ENCODE measurements at places on chromosomes 12 and 14.

GRCh38 chr12:121570467-121571283 is 10.1 kb downstream of the KDM2B start:
- no peak for DNase-seq

DNA sequence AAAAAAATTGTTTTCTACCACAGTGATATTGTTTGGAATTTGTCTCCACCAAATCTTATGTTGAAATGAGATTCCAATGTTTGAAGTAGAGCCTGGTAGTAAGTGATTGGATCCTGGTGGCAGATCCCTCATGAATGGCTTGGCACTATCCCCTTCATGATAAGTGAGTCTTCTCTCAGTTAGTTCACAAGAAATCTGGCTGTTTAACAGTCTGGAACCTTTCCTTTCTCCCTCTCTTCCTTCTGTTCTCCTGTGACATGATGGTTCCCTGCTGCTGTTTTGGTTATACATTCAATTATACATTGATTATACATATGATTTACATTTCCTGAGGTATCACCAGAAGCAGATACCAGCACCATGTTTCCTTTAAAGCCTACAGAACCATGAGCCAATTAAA is 442.2 kb downstream of the SLC6A15 start:
- no peak for DNase-seq

DNA sequence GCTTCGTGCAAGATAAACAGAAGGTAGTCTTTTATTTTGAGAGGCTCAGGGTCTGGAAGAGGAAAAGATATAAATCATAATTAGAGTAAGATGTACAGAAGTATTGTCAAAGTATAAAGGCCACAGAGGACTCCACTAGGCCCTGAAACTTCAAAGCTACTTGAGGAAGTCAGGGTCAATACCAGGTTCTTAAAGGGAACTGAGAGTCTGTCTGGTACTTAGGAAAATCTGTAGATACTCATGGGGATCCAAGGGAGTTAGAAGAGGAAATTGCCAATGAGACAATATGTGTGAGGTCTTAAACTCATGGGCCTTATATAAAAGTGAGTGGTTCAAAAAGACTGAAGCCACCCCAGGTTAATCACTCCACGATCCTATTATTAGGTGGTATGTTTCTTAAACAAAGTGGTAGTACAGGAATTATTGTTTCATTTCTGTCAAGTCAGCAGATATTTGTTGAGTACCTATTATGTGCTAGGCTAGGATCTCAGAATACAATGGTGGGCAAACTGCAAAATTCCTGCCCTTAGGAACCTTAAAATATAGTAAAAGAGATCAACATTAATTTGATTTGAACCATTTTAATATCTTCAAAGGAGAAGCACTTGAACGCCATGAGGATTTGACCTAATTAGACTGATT is 314.6 kb downstream of the ADAMTS20 start:
- no peak for DNase-seq

GRCh38 chr12:72075401-72075800 is 136.8 kb downstream of the TPH2 start:
- no peak for DNase-seq

- DNase-seq: no peak
Measured at GRCh38 chr14:76950055-76951020, 78.2 kb downstream of the IRF2BPL start.

GRCh38 chr12:115227137-115227615 is 543.2 kb upstream of the TBX3 start:
- DNase-seq: no peak

DNA sequence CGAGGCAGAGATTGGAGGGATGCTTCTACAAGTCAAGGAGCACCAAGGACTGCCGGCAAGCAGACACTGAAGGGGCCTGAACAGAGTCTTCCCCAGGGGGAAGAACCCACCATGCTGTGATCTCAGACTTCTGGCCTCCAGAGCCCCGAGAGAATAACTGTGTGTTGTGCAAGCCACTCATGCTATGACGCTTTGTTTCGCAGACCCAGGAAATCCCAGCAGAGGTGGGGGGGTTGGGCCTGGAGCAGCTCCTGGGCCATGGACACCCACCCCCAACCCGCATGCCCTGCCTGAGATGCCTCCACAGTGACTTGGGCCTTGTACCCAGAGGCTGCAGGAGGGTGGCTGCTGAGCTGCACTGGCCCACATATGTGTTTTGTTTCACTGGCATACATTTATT is 31.2 kb downstream of the ARL6IP4 start:
- no peak for DNase-seq

DNA sequence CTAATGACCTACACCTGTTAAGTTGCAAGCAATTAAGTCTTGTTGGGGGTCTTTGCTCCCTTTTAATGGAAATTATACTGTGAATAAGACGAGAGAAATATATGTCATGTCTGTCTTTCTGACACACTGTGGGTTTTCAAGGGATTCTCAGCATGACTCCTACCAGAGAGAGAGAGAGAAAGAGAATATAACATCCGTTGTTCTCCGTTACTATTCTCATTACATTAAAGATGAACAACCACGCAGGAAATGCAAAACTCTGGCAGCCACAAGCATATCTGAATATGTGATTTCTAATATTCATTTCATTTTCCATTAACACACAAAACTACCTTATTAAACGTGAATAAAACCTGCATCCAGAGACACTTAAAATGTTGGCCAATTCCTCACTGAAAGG is 67.3 kb upstream of the EGLN3 start:
- DNase-seq: no peak

- DNase-seq: no peak
Measured at GRCh38 chr12:52004042-52004648, 2.6 kb upstream of the TAMALIN start.

DNA sequence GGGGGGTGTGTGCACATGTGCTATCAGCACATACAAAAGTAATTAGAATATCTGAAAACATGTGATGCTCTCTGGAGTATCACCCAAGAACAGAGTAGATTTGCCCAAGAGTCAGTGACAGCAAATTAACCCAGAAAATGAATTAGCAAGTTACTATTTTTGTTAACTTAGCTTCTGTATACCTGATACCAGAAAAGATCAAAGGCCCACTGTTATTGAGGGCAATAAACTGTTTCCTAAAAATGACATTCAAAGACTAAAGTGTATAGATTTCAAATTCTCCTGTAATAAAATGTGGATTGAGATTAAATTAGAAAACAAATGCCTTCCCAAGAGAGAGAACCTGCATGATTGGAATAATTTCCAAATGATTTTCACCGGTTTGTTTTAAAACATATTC is 184.7 kb downstream of the MED13L start:
- no peak for DNase-seq

DNA sequence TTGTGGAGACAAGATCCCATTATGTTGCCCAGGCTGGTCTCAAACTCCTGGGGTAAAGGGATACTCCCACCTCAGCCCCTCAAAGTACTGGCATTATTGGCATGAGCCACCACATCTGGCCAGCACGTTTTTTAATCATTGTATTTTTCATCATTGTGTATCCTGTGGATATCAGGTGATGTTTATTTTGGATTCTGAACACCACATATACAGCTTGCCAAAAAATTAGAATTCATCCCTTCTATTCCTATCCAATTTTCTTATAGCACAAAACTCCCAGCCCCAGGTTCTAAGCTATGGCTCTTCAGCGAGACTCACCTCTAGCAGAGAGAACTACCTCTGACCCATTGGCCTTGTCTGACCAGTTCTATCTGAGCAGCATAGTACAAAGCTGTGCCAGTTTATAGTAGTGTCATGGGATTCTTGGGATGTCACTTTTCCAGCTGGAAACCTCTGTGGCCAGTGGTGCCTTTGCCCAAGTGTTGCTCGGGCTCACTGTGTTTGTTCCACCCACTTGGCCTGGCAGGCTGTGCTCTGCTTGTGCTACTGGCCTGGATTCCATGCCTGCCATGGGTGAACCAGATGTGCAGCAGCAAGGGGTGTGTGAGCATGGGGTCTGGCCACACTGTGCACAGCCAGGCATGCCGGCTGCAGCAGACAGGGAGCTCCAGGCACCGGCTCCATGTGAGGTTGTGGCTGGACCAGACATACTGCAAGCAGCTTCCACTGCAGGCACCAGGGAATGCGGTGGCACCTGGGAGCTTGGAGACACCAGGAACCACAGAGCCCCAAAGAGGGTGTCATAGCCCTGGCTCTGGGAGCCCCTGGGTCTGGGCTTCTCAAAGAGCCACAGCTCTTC is 37.2 kb downstream of the TIMELESS start:
- no peak for DNase-seq

GRCh38 chr12:83841620-83842019 is 1071.0 kb downstream of the SLC6A15 start:
- no peak for DNase-seq

DNA sequence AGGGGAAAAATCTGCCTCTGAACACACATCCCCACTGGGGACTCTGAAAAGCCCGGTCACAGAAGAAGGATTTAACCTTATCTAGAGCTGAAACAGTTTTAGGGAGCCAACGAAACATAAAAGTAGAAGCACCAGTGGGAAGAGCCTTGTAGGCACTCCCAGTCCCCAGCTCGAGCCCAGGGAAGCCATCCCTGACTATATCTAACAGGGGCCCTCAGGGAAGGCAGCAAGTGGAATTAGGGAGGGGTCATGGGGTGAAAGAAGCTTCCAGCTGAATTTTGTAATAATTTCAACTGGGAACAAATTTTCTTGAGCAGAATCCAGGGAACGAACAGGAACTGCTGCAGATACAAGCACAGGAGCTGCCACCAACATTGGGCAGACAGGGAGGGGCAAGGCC is 127.8 kb downstream of the BMP4 start:
- DNase-seq: no peak

GRCh38 chr12:67735868-67736267 is 87.3 kb downstream of the DYRK2 start:
- no peak for DNase-seq

DNA sequence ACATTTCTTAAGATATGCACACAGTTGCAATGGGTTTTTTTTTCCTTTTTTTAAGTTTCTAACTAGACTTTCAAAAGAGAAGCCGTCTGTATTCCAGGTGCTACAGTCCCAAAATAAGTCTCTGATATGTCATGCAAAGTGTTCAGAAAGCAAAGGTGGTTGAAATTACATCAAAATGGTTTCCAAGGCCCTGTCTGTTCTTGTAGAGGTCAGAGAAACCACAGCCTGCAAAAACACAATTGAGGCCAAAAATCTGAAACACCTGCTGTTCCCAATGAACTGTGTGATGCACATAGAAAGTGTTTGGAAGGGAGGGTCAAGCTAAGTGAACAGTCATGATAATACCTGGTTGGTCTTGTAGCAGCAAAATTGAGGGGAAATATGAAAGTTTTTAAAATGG is 91.0 kb downstream of the VRK1 start:
- no peak for DNase-seq

- DNase-seq: no peak
Measured at GRCh38 chr14:91311284-91311662, 66.8 kb upstream of the GPR68 start.

DNA sequence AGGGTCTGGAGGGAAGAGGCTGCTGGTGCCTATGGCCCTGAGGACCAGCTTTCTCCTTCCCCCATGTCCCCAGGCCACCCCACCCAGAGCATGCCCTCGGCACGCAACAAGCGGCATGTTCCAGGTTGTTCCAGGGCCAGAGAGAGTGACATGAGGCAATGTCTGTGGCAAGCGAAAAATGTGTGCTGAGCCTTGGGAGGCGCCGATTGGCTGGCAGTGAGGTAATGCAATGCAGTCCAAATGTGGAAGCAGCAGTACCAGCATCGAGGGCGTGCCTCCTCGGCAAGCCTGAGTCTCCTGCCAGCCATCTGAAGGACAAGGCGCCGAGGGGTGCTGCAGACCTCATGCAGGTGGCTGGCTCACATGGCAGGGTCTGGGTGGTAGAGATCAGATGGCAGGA is 423.8 kb downstream of the NRXN3 start:
- no peak for DNase-seq

DNA sequence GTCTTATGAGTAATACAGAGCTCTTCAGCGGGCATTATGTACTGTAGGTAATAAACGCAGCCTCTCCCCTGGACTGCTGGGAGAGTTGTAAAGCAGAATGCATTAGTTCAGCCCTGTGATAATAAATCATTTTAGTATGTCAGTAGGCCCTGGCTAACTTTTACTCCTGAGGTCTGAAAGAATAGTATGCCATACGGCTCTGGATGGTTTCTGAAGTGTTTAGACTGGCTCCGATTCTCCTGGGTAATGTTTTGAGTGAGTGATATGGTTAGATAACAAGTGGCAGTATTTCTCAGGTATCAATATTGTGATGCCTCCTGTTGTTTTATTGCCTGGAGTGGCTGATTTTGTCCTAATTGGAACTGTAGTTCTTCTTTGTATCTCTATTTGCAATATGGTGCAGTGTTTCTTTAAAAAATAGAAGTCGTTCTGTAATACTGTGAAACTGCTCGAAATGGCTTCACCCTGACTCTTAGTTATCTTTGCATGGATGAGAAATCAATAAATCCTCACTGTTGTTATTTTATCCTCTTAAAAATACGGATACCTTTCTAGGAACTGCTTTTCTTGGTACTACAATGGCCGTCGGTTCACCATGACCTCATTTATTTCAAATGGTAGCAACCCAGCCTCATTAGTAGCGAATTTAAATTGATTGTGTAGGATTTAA is 100.2 kb downstream of the PDZRN4 start:
- no peak for DNase-seq

Data from Right ventricle myocardium inferior (tissue), 1 donor.